Esophagus squamous epithelium (tissue), 5 donors: ENCODE measurements at places on chromosomes 11 and 22.

- DNase-seq, result no peak
Observed at GRCh38 chr11:20097319-20098221, 62.7 kb downstream of the DBX1 start.

DNA sequence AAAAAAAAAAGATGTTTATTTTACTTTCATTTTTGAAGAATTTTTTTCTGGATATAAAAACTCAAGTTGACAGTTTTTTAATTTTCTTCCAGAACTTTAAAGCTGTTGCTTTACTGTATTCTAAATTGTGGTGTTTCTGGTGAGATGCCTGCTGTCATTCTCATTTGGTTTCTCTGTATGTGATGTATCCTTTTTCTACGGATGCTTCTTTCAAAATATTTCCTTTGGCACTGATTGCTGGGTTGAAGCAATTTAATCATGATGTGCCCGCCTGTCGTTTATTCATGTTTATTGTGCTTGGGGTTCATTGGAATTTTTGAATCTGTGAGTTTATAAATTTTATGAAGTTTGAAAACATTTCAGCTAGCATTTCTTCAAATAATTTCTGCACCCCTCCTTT lies 29.4 kb upstream of the CTSD start:
- DNase-seq, result no peak

DNA sequence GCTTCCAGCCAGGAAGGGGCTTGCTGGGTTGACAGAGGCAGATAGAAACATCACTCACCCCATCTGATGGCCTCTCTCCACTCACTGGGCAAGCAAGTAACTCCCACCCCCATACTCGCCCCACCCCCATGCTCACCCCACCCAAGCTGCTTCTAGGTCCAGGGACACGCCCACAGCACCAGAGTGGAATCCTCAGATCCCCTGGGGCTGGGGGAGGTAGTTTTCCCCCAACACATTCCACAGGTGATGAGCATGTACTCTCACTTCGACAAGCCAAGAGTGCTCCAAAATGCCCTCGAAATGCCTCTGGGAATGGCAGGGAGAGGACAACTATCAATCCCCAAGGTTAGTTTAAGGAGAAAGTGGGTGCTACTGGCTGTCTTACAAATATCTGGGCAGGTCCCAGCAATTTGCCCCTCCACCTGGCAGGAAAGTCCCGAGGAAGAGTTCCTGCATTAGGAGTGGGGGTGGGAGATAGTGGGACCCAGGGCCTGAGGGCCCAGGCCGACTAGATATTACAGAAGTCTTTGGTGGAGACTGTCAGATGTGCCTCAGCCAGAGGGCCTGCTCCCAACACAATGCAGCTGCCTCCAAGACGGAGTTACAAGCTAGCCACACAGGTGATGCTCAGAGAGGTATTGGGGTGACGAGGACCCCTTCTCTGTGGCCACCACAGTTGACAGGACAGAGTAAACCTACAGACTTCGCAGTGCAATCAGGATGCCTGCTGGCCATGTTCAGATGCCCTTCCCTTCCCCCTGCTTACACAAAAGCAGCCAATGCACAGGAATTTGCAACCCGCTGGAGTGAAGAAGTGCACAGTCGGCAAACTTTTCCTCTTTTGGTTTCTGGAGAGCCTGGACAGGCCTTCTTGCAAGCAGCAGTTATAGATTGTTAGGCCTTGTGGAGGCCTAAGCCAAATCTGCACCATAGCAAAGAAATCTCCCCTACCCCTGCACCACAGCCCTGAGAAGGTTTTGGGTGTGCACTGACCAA lies 2.9 kb upstream of the LMO1 start:
- no peak for DNase-seq

GRCh38 chr11:73998846-73999575 lies 9.9 kb downstream of the UCP3 start:
- no peak for DNase-seq

GRCh38 chr11:34149274-34149673 lies 43.8 kb downstream of the NAT10 start:
- DNase-seq, result no peak
